Stimulated activated CD4-positive, alpha-beta T cell treated with anti-CD3 and anti-CD28 coated beads, Interleukin-15, amount 100 ng/mL, for 1 hour (primary cell): ENCODE measurements at places on chromosomes 7 and 10.

DNA sequence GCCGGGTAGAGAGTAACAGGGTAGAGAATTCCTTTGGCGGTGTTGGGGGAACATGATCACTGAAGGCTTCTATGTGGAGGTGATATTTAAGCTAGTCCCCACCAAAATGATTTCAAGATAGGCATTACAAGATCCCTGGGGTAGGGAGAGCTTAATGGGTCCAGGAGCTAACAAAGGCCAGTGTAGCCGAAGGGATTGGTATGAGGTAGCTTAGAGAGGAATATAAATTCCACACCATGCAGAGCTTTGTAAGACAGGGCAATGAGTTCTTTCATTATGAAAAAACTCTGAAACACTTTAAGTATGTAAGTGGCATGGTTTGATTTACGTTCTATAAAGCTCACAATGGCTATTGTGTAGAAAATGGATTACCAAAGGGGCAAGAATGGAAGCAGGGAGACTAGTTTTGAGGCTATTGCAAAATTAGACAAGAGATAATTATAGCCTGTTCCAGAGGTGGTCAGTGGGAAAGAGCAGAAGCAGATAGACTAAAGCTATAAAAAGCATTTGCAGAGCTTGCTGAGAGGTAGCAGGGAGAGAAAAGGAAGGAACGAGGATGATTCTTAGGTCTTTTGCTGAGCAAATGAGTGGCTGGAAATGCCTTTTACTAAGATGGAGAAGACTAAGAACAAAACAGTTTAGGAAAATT lies 119.7 kb upstream of the SLC25A13 start:
- no peak for DNase-seq

DNA sequence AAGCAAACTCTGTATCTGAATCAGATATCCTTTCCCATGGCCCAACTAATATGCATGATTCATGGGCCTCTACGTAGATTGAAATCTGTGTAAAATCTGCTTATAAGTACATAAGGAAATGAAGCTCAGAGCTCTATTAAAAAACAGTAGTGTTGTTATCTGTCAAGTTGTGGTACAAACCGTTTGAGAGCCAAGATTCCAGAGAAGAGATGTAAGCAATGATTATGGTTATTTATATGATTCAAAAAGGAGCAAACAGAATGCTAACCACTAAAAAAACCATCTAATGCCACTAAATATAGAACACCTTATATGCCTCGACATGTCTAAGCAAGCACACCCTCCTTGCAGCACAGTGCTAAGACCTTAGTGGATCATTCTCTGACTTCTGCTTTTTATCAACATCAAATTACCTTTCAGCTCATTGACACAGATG lies 26.6 kb downstream of the RPP38 start:
- DNase-seq, result no peak

- DNase-seq, result no peak
Observed at GRCh38 chr7:101164071-101164840, 1.1 kb downstream of the VGF start.

- DNase-seq, result no peak
Observed at GRCh38 chr10:14060320-14061070, 270.2 kb downstream of the FRMD4A start.

- DNase-seq, result no peak
Observed at GRCh38 chr7:33191340-33191739, 62.0 kb downstream of the BBS9 start.

- DNase-seq, result no peak
Observed at GRCh38 chr10:32041290-32042028, 14.8 kb downstream of the KIF5B start.

DNA sequence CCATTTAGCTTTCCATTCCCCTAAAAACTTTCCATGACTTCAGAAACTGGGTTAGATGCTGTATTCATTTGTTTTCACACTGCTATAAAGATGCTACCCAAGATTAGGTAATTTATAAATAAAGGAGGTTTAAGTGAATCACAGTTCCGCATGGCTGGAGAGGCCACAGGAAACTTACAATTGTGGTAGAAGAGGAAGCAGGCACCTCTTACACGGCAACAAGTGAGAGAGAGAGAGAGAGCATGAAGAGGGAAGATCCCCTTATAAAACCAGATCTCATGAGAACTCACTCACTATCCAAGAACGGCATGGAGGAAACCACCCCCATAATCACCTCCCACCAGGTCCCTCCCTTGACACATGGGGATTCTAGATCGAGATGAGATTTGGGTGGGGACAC lies 336.8 kb downstream of the TFEC start:
- no peak for DNase-seq

- no peak for DNase-seq
Observed at GRCh38 chr7:128919241-128919640, 8.7 kb upstream of the KCP start.

DNA sequence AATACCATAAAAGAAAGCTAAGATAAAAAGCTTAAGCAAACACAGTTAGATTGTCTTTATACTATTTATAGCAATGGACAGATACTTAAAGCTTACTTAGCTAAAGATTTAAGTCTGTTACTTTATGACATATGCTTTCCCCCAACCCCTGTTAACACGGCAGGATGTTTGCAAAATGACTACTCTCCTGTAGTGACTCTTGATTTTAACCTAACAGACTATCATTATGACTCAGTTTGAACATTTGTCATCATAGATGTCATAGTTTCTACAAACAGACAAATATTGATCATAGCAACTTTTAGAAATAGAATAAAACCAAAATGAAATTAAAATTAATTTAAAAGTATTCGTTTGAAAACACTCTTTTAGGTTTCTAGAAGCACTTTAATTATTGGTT lies 7.8 kb upstream of the COMMD3 start:
- no peak for DNase-seq

GRCh38 chr10:35421553-35422178 lies 85.4 kb downstream of the CCNY start:
- DNase-seq, result no peak

DNA sequence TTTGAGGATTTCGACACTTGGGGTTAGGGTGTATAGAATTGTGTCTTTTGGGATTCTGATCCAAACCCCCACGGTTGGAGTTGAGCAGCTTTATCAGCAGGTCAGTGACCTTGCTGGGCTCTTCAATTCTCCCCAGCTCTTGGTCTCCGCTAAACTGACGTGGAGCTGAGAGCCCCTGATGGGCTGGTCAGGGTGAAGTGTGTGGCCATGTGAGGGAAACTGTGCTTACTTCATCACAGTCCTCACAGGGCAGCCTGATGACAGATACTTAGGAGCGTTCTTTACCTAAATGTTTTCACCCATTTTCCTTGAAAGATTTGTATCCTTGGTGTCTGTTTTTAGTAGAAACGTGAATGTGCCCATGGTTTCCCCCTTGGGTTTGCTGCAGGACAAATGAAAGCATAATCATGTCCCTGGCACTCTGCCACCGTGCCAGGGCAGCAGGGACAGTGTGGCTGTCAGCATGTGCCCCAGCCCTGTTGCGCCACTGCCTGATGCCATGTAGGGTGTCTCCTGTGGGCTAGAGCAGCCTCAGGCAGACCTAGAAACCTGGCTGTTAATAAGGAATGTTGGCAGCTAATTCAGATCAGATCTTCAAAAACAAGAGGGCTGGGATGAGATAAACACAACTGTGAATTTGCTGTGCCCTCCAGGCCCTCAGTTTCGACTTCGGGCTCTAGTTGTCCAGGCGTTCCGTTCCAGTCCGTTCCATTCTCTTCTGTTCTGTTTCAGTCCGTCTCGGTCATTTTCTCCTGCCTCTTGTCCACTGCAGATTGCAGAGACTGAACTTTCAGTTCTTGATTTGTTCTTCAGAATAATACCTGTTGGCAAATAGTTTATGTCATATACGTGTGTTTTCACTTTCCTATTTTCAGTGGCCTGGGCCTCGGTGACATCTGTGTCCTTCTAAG lies 96.8 kb downstream of the TRRAP start:
- DNase-seq, result no peak

DNA sequence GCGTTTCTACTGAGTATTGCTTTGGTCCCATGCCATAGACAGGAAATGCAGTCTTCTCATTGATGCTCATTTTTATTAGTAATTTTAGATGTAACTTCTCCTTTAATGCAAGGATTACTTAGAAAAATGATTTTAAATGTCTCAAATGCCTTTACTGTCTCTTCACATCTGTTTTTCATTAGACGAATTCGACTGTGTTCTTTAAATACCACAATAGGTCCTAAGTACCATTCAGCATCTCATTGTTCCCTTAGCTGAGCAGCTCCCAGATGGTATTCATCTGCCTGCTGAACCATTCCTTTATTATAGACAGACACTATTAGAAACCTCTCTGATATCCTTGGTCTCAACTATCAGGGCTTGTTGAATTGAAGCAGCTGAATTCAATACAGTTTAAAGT lies 113.6 kb downstream of the LSMEM1 start:
- DNase-seq, result no peak

- DNase-seq, result no peak
Observed at GRCh38 chr10:131070856-131071255, 240.7 kb downstream of the TCERG1L start.

DNA sequence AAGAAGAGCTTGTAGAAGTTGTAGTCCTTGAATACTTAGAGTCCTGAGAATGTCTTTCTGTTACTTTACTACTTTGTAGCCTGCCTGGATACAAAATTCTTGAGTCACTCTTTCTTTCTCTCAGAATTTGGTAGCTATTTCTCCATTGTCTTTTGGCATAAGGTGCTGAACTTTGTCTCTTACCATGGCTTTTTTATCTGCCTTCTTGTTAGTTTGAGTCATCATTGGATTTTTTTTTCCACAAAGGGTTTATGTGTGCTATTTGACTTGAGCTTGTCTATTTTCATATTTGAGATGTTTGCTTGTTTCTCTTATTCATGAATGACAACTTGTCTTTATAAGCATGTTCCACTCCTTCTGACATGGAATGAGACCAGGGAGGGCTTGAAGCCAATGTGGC lies 74.5 kb upstream of the EXOC6 start:
- DNase-seq, result no peak

DNA sequence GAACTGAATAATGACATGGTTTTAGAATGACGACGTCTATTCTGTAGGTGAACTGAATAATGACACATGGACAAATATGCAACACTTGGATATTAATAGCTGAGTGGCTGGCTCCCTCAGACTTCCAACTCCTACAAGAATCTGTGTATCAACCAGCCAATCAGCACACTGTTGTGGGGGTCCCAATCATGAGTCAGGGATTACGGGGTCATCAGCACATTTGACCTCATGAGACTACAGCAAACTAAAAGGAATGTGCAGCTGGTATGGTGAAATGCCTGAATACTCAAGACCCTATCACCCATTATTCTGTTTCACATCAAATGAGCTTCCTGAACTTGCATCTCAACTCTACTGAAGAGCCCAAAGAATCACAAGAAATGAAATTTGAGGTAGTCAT lies 192.5 kb downstream of the ANK3 start:
- no peak for DNase-seq

DNA sequence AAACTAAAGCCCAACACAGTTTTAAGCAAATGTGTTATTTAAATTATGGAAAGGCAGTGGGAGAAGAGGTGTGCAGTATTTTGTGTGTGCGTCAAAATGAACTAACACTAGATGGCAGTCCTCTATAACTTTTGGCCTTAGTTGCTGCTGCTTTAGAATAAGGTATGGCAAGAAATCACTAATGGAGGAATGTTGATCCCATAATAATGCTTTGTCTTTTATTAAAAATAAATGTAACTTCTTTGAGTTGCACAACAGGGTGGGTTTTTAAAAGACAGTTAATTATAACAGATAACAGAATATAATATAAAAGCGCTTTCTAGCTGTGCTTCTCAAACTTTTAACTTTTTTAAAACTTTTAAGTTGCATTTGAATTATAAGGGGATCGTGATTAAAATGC lies 56.4 kb downstream of the BBS9 start:
- no peak for DNase-seq

- no peak for DNase-seq
Observed at GRCh38 chr7:124086843-124087242, 54.0 kb upstream of the TMEM229A start.

- DNase-seq, result no peak
Observed at GRCh38 chr7:129875745-129876411, 76.9 kb downstream of the UBE2H start.

DNA sequence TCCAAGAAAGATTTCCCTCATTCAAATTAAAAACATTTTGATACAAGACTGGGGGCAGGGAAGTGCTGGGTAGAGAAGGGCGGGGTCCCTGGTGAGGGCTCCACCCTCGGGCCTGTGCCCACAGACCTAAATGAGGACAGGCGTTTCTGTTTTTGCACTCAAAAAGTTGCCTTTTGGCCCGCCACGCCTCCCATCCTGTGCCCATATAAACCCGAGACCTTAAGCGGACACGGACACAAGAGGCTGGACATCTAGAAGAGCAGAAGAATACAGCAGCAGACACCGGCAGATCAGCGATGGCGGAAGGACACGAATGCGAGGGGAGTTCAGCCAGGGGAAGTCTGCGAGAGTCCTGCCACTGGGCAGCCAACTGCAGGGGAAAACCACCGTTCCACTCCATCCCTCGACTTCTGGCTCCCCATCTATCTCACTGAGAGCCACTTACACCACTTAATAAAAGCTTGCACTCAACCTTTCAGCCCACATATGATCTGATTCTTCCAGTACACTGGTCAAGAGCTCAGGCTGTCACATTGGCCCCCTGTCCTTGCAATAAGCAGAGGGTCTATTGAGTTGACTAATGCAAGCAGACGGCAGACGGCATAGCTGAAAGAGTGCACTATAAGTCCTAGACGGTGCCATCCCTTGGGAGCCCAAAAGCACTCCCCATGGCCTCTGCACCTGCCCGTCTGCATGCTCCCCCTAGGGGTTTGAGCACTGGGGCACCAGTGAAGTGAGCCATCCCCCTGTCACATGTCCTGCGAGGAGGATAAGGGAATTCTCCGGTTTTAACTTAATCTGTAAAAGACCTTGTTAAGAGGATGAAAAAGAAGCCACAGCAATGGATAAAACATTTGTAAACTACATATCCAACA lies 181.8 kb upstream of the PRSS1 start:
- no peak for DNase-seq

- DNase-seq, result no peak
Observed at GRCh38 chr7:156827587-156828203, 65.3 kb downstream of the LMBR1 start.

DNA sequence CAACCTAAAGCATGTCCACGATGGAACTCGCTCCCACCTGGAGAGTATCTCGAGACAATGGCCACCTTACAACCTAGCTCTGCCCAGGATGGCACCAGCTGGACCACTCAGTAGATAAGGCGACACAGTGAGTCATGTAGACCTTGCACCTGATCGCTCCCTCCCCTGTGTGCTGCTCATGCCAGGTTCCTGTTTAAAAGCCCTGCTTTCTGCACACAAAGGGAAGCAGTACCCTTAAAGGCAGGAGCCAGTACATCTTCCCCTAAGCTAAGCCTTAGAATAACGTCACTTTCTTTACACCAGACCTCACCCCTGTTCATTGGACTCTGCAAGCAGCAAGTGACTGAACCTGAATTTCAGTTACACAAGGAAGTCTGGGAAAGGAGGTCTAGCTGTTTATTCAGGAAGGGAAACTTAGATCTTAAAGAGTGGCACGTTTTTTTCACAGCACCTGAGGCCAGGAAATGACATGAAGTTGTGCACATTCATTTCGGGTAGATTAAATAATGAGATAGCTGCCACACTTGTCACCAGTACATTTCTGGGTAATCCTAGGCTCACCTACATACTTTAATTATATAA lies 117.9 kb downstream of the MTPAP start:
- no peak for DNase-seq
